Stimulated activated CD4-positive, alpha-beta T cell treated with anti-CD3 and anti-CD28 coated beads, TNF-alpha, amount 100 ng/mL, for 24 hours (primary cell): ENCODE measurements at places on chromosomes 2 and 18.

- DNase-seq: no peak
Observed at GRCh38 chr2:109125593-109126500, 3.2 kb upstream of the SH3RF3 start.

DNA sequence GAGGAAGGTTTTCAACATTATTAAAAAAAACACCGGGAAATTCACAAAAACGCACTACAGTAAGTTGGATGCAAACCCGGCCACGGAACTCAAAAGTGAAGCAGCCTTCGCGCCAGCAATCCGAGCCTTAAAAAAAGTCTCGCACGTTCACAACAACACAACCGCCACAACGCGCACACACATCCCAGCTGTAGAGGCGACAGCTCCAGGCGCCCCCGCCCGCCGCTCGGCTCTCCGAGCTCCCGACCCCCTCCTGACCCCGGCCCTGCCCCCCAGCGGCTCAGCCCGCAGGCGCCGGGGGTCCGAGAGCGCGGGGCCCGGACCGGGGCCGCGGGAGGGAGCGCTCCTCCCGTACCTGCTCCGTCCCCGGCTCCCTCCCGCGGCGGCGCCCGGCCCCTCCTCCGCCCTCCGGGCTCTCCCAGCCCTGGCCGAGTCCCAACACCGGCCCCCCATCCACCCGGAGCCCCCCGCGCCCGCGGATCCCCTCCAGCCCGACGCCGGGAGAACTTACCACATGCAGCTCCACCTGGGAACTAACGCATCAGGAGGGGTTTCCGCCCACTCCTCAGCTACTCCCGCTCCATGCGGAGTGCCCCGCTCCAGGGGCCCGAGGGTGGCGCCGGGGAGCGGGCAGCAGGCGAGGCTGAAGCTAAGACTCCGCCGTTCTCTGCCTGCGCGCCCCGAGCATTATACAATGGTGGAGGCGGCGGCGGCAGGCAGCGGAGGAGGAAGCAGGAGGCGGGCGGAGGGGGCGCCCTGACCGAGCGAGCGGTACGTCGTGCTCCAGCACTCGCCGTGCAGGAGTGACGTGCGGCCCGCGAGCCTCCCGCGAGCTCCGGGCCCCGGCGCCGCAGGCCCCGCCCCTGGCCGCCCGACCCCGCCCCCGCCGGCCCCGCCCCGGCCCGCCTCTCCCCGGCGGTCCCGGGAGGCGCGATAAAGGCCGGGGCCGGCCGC lies at the start of gene SERTAD2:
Gene SERTAD2, minus strand, starts transcription at position 805 of the 954 bp plus-strand sequence. CDS start 17,042 bp downstream, outside the sequence.
- peak; percentile 65 for DNase-seq

DNA sequence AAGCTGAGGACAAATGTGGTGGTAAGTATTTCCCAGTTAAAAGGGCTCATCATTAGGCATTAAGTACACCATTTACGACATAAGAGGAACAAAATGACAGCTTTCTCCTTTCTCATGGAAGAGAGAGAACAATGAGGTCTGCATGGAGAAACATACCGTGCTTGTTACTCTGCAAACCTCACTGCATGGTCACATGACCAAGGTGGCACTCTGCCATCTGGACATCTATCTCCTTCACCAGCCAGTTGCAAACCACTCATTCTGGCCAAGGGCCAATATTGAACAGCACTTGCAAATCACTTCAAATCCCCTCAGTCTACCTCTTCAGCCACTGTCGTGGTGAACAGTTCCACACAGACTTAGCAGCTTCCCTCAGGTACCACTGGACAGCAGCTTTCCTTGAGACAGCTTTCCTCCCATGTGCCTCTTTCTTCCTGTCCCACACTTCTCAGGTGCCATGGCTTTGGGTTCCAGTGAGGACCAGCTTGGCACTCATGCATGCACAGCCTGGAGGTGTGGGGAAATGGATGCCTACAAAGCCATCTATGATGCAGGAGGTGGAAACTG lies 29.5 kb upstream of the DPP4 start:
- no peak for DNase-seq

DNA sequence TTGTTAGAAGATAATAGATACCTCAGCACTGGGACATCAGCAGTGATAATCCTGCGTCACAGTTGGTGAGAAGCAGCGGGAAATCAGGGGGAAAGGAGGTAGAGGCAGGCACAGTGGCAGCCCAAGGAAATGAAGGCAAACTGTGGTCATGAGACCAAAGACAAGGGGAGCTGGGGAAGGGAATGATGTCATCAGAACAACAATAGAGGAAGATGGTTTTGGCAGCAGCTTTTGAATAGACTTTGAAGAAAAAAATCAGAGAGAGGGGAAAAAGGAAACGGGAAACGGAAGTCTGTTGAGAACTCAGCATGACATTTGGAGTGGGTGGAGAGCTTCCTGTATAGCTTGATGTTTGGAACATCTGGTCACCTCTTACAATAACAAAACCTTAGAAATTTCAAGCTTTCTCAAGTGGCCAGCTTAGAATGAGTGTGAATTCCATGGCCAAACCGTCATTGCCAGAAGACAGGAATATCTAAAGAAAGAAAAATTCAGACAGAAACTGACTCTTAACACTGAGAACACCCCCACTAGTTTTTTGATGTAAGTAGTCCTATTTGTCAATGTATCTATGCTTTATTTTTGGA lies 18.4 kb upstream of the YES1 start:
- no peak for DNase-seq

DNA sequence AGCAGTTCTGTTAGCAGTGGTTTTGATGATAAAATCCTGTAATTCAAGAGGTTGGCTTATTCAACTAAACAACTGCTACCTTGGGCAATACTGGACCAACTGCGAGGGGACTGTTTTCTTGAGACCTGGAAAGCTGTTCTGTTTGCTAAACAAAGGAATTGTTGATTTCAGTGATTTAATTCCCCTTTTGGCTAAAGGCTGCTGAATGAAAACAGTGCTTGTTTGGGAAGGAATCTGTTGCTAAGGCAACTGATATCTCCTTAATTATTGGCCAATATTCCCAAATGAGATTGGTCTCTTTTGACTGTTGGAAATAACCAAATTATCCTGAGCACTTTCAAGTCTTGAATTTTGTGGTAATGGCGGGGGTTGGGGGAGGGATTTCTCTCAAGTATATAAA lies 136.8 kb downstream of the CAMKMT start:
- DNase-seq: no peak

- no peak for DNase-seq
Observed at GRCh38 chr2:151907286-151908203, 79.3 kb upstream of the ARL5A start.

GRCh38 chr2:220002699-220003098 lies 375.3 kb downstream of the SLC4A3 start:
- no peak for DNase-seq

- no peak for DNase-seq
Observed at GRCh38 chr2:70214953-70215549, 24.2 kb upstream of the C2orf42 start.

GRCh38 chr18:59631583-59632181 lies 65.5 kb downstream of the CCBE1 start:
- no peak for DNase-seq

DNA sequence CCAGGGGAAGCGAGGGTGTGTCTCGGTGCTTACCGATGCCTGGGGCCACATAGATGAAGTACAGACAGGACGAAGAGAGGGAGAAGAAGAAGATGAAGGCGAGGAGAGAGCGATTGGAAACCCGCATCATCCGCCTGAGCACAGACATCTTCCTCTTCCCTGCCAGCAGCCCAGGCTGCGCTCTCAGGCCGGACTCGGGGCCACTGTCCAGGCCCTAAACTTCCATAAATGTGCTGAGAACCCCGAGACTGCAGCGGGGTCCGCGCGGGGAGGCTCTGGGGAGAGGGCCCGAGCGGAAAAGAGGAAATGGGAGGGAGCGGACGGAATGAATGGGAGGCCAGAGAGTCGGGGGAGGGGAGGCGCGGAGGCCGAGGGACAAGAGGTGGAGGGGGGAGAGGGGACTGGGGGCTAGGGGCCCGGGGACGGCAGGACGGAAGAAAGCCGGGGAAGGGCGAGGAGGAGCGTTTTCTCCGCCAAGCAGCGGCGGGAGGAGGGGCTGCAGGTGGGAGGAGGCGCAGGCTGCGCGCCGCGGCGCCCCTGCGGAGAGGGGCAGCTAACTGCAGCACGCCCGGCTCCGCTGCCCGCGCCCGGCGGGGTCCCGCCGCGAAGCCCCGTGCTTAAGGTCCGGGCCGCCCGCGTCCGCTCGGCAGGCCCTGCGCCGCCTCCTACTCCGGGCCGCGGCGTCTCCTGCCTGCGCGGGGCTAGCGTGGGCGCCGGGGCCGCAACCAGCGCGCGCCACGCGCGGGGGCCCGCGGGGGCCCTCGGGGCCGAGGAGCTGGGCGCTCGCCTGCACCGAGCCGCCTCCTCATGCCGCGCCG lies at the start of gene B4GALT6:
Gene B4GALT6, minus strand, starts transcription at position 303 of the 818 bp plus-strand sequence. Its CDS starts 155 bp downstream, at position 148.
- DNase-seq: no peak

DNA sequence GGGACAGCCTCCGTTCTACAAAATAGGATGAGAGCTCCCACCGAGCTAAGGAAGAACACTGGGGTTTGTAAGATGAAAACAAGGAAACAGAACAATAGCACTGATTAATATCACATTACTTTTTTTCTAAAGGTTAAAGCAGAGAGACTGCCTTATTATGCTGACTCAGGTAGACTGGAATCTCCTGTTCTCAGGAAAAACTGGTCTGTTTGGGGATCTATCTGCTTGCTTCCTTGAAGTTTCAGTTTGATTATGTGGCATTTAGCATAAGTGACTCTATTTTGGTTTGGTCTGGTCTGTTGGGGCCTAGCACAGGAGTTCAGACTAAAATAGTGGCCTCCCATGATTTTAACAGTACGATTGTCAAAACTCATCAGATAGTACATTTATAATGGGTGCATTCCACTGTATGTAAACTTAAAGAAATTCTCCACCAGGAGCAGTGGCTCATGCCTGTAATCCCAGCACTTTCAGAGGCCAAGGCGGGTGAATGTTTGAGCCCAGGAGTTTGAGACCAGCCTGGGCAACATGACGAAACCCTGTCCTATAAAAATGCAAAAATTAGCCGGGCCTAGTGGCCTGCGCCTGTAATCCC lies 64.1 kb upstream of the NDUFV2 start:
- no peak for DNase-seq

DNA sequence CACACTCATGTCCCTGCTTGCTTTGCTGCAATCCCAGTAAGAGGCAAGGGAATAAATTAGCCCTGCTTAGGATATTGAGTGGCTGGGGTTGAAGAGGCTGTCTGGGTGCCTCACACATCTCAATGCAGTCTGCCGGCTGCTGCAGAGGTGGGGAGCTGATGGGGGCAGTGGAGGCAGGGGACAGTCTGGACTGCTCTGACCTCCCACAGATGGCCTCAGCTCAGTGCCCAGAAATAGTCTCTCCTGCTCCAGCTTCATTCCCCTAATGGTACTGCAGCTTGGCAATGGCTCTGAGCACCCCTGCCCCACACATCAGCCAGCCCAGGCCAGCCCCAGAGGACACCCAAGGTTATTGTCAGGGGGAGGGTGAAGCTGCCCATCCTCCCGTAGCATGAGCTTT lies 21.5 kb upstream of the TNS1 start:
- DNase-seq: no peak

DNA sequence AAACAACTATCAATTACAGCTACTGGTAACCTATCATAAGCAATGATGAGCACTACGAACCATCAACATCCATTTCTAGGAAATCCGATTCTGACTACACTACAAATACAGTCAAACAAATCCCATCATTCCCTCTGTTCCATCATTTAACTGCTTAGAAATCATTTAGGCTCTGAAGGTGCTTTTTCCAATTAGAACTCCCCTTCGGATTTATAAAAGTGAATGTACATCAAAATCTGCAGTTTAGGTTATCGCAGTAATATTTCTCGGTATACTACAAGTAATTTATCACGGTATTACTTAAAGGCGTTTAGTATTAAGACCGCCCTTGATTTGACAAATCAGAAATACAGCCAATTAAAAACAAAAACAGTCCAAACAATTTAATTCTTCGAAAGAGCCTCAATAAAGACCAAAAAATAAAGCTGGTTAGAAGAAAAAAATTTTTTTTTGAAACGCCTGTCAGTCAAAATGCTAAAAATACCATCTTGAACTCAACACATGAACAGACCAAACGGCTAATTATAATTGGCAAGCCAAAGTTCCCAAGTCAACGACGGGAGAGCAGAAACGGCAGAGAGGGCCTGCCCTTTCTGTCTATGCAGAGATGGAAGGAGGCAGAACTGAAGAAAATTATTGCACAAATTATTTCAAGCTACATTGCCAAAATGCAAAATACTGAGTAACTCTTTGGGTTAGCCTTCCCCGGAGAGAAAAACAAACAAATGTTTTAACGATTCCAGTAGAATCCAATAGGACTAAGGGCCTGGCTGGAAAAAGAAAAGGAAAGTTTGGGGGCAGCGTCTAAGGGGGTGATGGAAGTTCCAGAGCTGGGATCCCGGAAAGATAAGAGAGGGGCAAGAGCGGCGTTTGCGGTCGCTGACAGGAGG lies 1.2 kb downstream of the VPS54 start:
- no peak for DNase-seq

DNA sequence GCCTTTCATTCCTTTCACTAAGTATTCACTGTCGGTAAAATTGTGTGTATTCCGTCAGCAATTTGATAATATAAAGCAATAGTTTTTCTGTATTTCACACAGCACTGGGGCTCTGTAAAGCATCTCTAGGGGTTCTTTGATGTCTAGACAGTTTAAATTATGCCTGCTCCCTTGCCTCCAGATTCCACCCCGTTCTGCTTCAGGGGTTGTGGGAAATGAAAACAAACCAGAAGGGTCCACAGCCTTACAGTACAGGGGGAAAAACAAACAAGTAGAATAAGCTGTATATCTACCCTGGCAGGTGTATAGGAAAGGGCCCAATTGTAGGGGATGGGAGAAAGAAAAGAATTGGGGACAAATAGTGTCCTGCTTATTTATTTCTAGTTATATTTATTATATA lies 63.1 kb downstream of the ASXL3 start:
- DNase-seq: no peak

GRCh38 chr2:118403658-118404451 lies 315.6 kb downstream of the INSIG2 start:
- no peak for DNase-seq

DNA sequence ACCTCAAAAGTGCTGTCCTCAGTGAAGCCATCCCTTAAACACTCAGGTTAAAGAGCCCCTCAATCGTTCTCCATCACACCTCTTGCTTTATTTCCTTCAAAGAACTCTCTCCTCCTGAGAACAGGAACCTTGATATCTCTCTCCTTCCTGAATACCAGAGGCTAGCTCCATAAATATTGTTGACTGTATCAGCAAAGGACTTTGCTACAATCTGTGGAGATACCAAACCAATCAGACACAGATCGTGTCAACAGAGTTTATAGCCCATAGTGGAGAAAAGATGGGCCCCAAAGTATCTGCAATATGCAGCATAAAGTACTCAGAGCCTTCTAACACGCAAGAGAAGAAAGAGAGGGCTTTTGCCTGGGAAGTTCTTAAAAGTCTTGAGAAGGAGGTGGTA lies 36.4 kb downstream of the PLEKHM3 start:
- no peak for DNase-seq

GRCh38 chr18:45335282-45336043 lies 279.8 kb upstream of the SLC14A2 start:
- DNase-seq: no peak

- no peak for DNase-seq
Observed at GRCh38 chr2:10891848-10892247, 19.9 kb upstream of the KCNF1 start.

GRCh38 chr2:26052740-26053139 lies 18.9 kb downstream of the RAB10 start:
- no peak for DNase-seq
